ENCODE measurements at places on chromosomes 6 and 20.

DNA sequence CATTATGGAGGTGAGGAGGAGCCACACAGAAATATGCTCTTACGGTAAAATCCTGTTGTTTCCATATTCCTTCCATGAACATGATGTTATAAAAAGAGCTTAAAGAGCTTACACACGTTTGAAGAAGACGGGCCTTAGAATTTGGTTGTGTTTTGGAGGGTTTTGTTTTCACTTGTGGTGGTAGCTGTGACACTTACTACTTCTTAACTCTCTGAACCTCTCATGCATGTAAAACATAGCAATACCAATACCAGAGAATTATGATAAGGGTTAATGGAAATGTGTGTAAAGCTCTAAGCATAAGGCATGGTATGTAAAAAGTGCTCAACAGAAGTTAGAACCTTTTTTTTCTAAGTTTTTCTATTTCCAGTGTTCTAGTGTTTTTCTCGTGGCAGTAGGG, 256.1 kb upstream of the KCNQ5 start:
- DNase-seq, result no peak

GRCh38 chr20:49282584-49283171, 4.8 kb upstream of the ZNFX1 start:
- no peak for DNase-seq

GRCh38 chr20:23143098-23143497, 57.0 kb upstream of the CD93 start:
- no peak for DNase-seq

- no peak for DNase-seq
These were observed 988.2 kb upstream of the MAP3K7 start for GRCh38 chr6:91575032-91575431.

GRCh38 chr6:81708113-81708699, 44.3 kb downstream of the TENT5A start:
- no peak for DNase-seq

GRCh38 chr6:79832723-79833122, 114.6 kb downstream of the ELOVL4 start:
- no peak for DNase-seq

Measured in activated naive CD4-positive, alpha-beta T cell treated with anti-CD3 and anti-CD28 coated beads, Interleukin-2, amount 50 U/mL, for 16 hours (primary cell).